Regular cardiac myocyte (primary cell): ENCODE measurements at places on chromosomes 6 and 20. TPM values are rescaled to one million over a fixed set of nuclear protein-coding genes. Genes with fewer than 3 reads are reported as not detected.

FARS2 gene
- 27.3 and 27.8 TPM in 2 replicates for total RNA-seq

GTSF1L gene
- total RNA-seq = not detected in 2 replicates

CST2 gene
- total RNA-seq = 6.9 and 38.1 TPM in 2 replicates

GLP1R gene
- under 0.01 TPM in 1 of 2 replicates, not detected in the other for total RNA-seq

COL9A1 gene
- not detected in 2 replicates for total RNA-seq

LPA gene
- total RNA-seq = under 0.01 TPM in 1 of 2 replicates, not detected in the other

VSX1 gene
- not detected in 2 replicates for total RNA-seq

SMPDL3A gene
- total RNA-seq = 5.8 and 16.9 TPM in 2 replicates

LPIN3 gene
- 7.7 and 7.9 TPM in 2 replicates for total RNA-seq

PNPLA1 gene
- not detected in 2 replicates for total RNA-seq

GINS1 gene
- 3.1 and 29.3 TPM in 2 replicates for total RNA-seq

SAMD3 gene
- 26.5 and 28.8 TPM in 2 replicates for total RNA-seq

DDX43 gene
- 0.56 and 1.2 TPM in 2 replicates for total RNA-seq

FKBP1C gene
- 0.28 and 0.38 TPM in 2 replicates for total RNA-seq

GMEB2 gene
- total RNA-seq = 8.2 and 9.6 TPM in 2 replicates

ME1 gene
- 9.9 and 11.3 TPM in 2 replicates for total RNA-seq

TBC1D32 gene
- total RNA-seq = 10.5 and 20.6 TPM in 2 replicates

FHL5 gene
- 0.28 TPM in 1 of 2 replicates, not detected in the other for total RNA-seq

COL10A1 gene
- under 0.01 TPM in 1 of 2 replicates, not detected in the other for total RNA-seq

LY6G5B gene
- 2.0 and 2.3 TPM in 2 replicates for total RNA-seq

SNX21 gene
- 33.4 and 44.0 TPM in 2 replicates for total RNA-seq

SLC17A1 gene
- not detected in 2 replicates for total RNA-seq

FOXF2 gene
- 0.28 and 0.58 TPM in 2 replicates for total RNA-seq

BACH2 gene
- total RNA-seq = under 0.01 TPM in 2 replicates

CBLN4 gene
- total RNA-seq = not detected in 2 replicates

FAM8A1 gene
- 16.1 and 31.6 TPM in 2 replicates for total RNA-seq

FAM209B gene
- not detected in 2 replicates for total RNA-seq

EPM2A gene
- total RNA-seq = 5.2 and 9.3 TPM in 2 replicates

HLA-DQA1 gene
- not detected in 2 replicates for total RNA-seq

CYP39A1 gene
- total RNA-seq = under 0.01 and 1.1 TPM in 2 replicates

DEF6 gene
- 0.56 and 1.3 TPM in 2 replicates for total RNA-seq

C20orf204 gene
- 0.77 and 0.85 TPM in 2 replicates for total RNA-seq

ASIP gene
- total RNA-seq = not detected in 2 replicates
